Hematopoietic multipotent progenitor cell treated with erythropoietin and hydrocortisone succinate and interleukin-3 and kit ligand, for 6 days (in vitro differentiated cells): ENCODE measurements at places on chromosomes 3 and 15.

DNA sequence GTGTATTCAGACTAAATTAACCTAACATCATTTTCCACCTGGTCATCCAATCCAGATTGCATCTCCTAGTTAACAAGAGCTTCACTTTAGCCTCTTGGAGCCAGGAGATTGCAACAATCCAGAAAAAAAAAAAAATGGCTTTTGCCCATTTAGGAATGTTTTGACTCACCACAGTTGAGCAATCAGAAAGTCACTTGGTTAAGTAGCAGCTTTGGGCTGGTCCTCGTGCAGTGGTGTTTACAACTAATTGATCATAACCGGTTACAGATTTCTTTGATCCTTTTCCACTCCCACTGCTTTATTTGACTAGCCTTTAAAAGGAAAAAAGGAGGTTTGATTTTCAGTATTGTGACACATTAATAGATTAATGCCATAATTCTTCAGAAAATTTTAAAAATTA lies 688.8 kb upstream of the CCDC54 start:
- no peak for DNase-seq

- peak; percentile 49 for DNase-seq
Measured at GRCh38 chr3:100047455-100048141, 66.7 kb downstream of the FILIP1L start.

DNA sequence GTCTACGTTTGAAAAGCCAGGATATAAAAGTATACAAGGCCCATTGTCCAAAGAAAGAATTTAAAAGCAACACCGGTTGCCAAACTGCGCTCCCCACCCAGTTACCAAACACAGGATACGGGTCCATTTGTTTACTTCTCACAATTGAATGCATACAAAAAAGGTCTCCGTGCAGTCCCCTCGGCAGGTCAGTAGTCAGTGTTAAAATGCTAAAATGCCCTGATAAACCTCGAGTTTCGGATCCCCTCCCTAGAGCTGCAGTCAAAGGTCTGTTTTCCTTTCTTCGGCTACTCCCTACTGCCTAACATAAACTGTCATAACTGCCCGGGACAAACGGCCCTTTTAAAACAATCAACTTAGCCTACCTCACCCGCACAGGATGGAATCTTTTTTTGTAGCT lies 534.6 kb downstream of the FOXP1 start:
- no peak for DNase-seq

- peak; percentile 69 for DNase-seq
Measured at GRCh38 chr3:183349421-183350157, 78.8 kb downstream of the MCF2L2 start.

- no peak for DNase-seq
Measured at GRCh38 chr15:39947401-39948197, 13.7 kb downstream of the EIF2AK4 start.

DNA sequence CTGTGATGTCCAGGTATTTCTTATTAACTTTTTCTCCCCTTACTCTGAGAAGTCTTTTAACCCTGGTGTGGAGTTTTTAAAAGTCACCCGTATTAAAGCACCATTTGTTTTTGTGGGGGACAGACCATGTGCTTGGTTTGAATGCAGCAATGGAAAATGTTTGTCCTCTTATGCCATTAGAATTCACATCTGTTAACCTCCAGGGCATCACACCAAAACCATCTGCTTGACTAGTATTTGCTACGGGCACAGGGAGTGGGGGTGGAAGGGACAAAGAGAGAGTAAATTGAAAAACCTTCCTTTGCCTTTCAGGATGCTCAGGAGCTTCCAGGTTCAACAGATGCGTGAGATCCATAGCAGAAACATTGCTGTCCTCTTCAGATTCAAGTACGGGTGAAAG lies 61.4 kb upstream of the GOLGA8B start:
- no peak for DNase-seq

- DNase-seq: no peak
Measured at GRCh38 chr3:29581311-29581710, 300.4 kb downstream of the RBMS3 start.

DNA sequence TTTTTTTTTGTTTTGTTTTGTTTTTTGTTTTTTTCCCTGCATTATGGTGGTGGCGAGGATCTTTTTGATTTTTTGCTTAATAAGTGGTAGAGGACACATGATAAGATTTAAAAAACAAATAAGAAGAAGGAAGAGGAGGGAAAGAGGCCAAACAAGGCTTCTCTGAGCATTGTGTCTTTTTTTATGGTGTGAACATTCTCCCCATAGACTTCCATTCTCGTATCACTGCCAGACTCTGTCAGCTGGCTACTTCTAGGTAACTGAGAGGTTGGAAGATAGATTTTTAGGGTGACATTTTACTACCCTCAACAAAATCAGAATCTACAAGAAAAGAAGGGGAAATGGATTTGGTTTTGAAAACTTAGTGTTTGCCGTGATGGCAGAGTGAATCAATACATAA lies 3.8 kb downstream of the NLGN1 start:
- no peak for DNase-seq

- peak; percentile 48 for DNase-seq
Measured at GRCh38 chr3:63940389-63940757, 28.2 kb upstream of the SCAANT1 start.

DNA sequence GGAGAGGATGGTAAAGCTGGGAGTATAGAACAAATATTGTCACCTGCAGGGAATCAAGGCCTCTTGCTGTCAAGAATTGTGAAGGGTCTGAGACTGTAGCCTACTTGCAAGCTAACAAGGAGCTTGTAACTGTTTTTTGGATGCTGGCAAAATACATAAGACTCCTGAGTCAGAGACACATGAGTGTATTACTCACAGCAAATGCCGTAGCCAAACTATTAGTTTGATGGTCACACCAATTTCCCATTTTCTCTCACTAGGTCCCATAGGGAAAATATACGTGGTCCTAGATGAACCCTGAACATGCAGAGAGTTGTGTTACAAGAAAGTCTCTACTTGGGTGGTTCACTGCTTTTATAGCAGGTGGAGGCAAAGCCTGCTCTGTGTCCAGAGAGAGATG lies 44.7 kb upstream of the LIPC start:
- DNase-seq: no peak

GRCh38 chr15:38226608-38227266 lies 25.9 kb upstream of the SPRED1 start:
- peak; percentile 34 for DNase-seq
